KBM-7 (cell line): ENCODE measurements at places on chromosomes 2 and 18.
A peak's percentile ranks its signal among the peaks of the same experiment; 100 is the strongest.

DNA sequence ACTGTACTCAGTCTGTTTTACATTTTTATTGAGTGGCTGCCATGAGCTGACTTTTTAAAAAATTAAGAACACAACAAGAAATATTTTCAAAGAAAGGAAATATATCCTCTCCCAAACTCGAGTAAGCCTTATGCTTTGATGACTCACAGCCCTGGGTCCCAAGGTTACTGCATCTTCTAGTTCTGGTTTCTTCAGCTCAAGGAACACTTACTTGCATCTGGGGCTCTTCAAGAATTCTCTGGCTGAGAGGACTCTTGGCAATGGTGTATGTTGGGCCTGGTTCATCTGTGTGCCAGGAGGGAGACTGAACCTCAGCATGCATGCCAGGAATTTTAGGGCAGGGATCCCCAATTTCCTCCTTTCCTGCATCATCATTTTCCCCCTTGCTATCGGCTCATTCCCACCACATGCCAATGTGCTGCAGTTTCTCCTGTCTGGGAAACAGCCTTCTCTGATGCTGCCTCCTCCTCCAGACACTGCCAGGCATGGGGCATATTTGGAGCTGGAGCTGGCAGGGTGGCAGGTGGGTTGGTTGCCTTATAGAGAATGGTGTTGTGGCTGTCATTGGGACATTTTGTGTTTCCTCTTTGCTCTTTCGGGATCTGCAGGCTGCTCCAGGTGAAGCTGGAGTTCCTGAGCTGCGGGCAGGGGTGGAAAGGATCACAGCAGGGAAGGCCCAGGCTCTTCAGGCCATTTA is 192.2 kb upstream of the HS6ST1 start:
- no peak for DNase-seq

DNA sequence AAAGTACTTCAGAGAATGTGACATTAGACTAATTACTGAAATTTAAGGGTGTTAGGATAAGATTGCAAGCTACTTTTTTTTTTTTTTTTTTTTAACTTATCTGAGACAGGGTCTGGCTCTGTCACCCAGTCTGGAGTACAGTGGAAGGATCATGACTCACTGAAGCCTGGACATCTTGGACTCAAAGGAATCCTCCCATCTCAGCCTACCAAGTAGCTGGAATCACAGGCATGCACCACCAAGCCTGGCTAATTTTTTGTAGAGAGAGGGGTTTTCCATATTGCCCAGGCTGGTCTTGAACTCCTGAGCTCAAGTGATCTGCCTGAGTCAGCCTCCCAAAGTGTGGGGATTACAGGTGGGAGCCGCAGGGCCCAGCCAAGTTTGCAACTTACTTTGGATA is 1246.0 kb upstream of the ZEB2 start:
- DNase-seq = no peak

DNA sequence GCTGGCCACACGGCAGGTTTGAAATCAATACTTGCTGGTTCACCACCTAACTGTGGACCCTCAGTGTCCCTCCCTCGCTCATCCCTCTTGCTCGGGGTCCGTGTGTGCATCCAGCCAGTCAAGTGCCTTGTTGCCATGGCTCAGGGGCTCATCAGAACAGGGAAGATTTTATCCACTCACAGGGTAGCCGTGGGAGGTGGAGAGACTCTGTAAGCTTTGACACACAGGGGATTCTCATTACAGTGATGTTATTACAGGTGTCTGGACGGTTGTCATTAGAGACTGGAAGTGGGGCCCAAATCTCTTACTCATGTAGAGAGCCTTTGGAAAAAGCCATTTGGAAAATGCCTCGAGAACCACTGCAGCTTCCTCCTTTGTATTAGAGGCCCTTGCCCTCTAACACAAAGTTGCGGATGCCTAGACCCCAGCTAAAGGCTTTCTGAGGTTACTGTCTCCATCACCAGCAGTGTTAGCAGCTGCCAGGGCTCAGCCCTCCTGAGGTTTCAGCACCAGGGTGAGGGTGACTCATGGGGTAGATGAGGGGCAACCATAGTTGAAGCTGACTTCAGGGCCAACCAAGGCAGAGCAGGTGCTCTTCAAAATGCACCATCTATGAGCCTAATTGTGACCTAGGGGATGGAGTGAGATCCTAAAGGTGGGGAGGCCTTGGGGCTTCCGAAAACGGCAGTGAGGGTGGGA is 195.6 kb downstream of the CLIP4 start:
- DNase-seq = no peak

GRCh38 chr2:25304321-25304720 is 37.4 kb downstream of the DNMT3A start:
- no peak for DNase-seq

DNA sequence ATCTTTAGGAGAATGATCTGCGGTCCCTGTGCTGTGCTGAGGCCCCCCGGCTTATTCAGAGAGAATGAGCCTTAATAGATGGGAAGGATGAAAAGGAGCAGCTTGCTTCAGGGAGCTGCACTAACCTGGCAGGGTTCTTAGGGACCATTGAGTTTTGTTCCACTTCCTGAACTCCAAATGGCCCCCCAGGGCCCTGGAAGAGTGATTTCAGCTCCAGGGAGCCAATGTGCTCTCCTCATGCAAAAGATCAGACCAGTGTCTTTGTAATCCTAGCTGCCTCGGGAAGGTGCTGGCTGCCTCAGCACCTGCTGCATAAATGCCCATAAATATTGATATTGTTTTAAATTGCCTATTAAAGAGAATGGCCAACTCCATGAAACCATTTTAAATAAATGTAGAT is 210.2 kb downstream of the NCK2 start:
- no peak for DNase-seq

GRCh38 chr2:85178980-85179411 is 45.8 kb downstream of the TCF7L1 start:
- no peak for DNase-seq

- DNase-seq = no peak
Measured at GRCh38 chr2:2014251-2014771, 270.0 kb upstream of the PXDN start.

GRCh38 chr2:173448938-173449471 is 94.3 kb downstream of the CDCA7 start:
- peak; percentile 94 for DNase-seq

DNA sequence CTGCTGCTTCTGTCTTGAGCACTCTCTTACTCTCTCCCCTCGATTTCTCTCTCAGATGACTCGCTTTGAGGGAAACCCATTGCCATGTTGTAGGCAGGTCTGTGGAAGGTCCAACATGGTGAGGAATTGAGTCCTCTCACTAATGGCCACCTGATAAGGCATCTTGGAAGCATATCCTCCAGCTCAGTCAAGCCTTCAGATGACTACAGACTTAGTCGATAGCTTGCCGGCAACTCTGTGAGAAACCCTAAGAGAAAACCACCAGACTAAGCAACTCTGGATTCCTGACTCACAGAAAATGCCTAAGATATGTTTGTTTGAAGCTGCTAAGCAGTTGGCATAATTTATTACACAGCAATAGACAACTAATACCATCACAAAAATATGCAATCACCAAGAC is 51.2 kb downstream of the WDR75 start:
- no peak for DNase-seq

- no peak for DNase-seq
Measured at GRCh38 chr2:124526221-124526620, 501.1 kb downstream of the CNTNAP5 start.

- no peak for DNase-seq
Measured at GRCh38 chr18:79365701-79366100, 30.0 kb upstream of the NFATC1 start.

GRCh38 chr2:82237994-82238662 is 1933.6 kb upstream of the LRRTM1 start:
- no peak for DNase-seq
